ENCODE measurements at places on chromosomes 3 and 15.

DNA sequence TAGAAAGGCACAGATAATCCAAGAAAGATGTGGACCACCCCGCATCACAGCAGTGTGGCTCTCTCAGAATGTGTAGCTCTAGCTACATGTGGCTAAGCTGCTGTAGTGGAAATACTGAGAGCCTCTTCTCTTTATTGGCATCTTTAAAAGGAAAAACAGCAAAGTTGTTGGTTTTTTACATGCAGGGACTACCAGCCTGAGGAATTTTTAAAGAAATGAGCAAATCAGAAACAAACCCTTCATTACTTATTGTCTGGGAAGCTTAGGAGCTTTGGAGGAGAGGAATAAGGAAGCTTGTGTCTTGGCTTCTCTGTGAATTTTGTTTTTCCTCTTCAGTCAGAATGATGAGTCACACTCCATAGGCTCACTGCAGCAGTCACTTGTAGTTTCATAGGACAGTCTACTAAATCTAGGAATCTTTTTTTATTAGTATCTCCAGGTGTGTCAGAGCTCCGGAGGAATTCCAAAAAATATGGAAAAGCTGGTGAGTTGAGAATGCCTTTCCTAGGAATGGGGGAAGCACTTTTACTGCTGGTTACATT is 27.5 kb downstream of the POLG start:
- DNase-seq: no peak

GRCh38 chr3:174548841-174549623 is 310.1 kb upstream of the NAALADL2 start:
- DNase-seq: no peak

- DNase-seq: no peak
Observed at GRCh38 chr3:151995091-151995490, 121.6 kb downstream of the SUCNR1 start.

GRCh38 chr3:177221744-177222143 is 24.5 kb upstream of the TBL1XR1 start:
- no peak for DNase-seq

DNA sequence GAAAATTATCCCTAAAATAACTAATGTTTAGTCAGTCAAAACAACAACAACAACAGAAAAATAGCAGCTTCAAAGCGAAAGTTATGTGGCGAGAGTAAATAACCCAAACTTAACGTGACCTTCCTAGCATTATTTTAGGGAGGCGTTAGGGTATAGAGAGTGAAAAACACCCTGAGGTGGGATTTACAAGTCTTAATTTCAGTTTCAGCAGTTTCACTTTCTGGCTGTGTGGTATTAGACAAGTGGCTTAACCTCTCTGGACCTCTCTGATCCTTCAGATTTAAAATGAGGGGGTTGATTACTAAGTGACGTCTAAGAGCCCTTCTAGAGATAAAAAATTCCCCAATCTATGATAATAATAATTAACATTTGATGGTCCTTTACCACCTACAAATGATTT is 291.2 kb downstream of the ZBTB20 start:
- no peak for DNase-seq

DNA sequence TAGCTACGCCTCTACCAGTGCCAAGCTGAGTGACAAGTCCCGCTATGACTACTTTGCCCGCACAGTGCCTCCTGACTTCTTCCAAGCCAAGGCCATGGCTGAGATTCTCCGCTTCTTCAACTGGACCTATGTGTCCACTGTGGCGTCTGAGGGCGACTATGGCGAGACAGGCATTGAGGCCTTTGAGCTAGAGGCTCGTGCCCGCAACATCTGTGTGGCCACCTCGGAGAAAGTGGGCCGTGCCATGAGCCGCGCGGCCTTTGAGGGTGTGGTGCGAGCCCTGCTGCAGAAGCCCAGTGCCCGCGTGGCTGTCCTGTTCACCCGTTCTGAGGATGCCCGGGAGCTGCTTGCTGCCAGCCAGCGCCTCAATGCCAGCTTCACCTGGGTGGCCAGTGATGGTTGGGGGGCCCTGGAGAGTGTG is 5.7 kb downstream of the GRM2 start:
- DNase-seq: no peak

GRCh38 chr3:29850641-29851040 is 569.8 kb downstream of the RBMS3 start:
- no peak for DNase-seq

DNA sequence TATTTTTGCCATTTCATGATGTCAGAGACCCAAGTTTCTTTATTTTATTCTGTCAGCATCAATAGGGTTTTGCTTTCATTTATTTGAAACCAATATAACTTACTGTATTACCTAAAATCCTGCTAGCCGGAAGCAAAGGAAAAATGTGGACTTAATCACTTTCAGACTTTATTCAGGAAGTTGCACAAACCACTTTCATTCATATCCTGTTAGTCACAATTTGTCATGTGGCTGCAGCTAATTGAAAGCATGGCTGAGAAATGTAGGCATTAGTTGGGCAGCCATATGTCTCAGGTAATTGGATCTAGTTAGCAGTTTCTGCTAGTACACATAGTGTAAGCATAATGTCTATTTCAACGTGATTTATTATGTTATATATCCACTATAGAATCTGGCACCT is 462.3 kb upstream of the SGO1 start:
- no peak for DNase-seq

DNA sequence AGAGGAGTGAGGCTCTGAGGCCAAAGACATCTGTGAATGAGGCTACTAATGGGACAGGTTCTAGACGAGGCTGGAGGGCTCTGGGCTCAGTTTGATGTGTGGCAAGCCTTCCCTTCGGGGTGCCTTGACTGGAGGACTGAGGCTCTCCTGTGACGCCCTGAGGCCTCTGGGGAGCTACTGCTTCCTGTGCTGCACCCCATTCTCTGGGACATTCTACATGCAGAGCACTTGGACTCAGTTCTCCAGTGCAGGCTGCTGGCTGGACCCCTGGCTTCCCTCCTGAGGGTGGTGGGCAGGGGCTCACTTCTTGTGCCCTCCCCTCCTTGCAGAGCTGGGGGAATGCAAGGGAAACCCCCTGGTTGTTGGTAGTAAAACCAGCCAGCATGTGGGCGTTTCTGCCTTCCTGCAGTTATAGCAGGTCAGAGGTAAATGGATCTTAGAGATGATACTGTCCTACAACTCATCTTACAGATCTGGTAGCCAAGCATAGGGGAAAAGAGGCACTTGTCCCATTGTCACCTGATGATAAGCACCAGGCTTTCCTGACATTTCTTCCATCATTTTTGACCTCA is 133.3 kb downstream of the CHDH start:
- no peak for DNase-seq

Measured in CD4-positive, alpha-beta T cell treated with Interleukin-10 for 1 hour (primary cell).